ENCODE measurements at places on chromosomes 5 and 9.

- DNase-seq = no peak
Measured at GRCh38 chr5:147481874-147482705, 27.8 kb downstream of the DPYSL3 start.

GRCh38 chr5:147483961-147484707 lies 25.7 kb downstream of the DPYSL3 start:
- no peak for DNase-seq

- DNase-seq = no peak
Measured at GRCh38 chr9:89658931-89659330, 54.1 kb downstream of the GADD45G start.

DNA sequence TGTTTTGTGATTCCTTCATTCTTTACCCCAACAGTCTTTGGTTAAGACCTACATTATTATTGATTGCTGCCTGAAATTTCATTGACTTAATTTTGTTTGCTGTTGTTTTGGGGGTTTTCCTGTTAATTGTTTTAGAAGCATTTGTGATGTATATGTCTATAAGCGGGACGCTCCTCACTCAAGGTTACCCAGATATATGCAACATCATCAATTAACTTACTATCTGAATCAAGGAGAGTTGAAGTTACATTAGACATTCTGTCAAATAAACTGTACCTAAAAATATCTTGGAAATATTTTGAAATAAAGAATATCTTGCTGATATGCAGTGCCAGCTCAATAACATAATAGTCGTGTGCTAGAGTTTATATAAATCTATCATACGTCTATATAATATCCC lies 125.9 kb upstream of the CDH18 start:
- DNase-seq = no peak

DNA sequence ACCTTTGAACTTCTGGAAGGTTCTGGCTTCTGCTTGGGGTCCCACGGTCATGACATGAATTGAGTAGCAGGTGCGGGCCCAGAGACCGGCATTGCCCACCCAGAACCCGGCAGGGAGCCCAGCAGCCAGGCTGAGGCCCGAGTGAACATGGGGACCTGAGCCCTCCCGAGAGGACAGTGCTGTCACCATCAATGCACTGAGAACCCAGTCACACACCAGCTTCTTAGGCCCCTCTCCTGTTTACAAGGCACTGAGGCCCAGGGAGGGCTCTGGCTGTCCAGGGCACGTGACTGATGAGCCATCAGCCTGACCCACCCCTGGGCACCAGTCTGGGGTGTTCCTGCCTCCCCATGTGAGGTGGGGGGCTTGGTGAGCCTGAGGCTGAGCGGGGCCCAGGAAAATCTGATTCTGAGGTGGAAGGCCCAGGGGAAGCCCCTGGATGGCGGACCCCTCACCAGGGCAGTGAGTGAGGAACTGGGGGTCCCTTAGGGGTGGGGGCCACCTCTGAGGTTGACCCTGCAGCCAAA lies 60.3 kb upstream of the RNU6ATAC start:
- DNase-seq = no peak

DNA sequence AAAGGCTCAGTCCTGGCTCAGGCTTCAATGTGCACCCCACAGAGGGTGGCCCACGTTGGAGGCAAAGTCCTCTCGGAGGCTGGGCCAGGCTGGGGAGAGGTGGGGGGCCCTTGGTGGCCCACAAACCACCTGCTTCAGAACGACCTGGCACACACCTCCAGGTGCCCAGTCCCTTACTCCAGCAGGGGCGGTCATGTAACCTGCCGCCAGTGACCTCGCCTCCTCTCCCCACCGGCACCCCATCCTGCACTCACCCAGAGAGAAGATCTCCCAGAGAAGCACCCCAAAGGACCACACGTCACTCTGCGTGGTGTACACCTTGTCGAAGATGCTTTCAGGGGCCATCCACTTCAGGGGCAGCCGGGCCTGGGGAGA lies 22.5 kb upstream of the SCGB3A1 start:
- no peak for DNase-seq

DNA sequence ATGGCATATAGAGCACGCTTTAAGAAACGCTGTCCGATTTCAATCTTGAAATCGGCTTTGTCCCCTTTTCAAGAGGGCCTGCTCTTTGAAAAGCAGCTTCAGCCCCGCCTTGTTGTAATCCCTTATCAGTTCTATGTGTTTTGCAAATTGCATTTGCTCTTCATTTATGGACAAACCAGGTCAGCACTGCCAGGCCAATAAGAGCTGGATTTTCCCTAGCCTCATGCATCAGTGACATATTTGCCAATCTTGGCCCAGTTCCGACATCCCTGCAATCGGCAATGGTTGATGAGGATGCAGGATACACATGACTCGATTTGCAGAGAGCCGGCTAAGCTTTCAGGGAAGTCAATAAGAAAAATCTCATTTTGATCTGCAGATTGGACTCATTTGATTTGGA lies 529.1 kb upstream of the CLINT1 start:
- DNase-seq = no peak
